NCI-H69 (cell line): ENCODE measurements at places on chromosomes 5 and 9.

DNA sequence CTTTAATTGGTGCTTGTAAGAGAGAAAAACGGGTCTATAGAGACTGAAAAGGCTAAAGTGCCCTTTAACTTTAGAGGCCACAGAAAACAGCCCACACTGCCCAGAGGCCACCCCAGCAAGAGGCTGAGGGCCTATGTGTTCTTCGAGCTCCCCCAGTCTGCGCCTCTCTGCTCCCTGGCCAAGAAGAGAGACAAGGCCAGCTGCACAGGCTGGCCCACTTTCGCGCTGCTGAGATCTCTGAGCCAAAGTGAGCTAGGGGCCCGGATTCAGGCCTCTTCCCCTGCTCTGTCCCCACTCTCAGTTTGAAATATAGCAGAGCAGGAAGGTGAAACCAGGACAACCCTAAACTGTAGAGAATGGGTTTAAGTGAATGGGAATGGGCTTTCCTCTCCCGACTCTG, 132.0 kb upstream of the TRIM32 start:
- DNase-seq, result peak; percentile 58

DNA sequence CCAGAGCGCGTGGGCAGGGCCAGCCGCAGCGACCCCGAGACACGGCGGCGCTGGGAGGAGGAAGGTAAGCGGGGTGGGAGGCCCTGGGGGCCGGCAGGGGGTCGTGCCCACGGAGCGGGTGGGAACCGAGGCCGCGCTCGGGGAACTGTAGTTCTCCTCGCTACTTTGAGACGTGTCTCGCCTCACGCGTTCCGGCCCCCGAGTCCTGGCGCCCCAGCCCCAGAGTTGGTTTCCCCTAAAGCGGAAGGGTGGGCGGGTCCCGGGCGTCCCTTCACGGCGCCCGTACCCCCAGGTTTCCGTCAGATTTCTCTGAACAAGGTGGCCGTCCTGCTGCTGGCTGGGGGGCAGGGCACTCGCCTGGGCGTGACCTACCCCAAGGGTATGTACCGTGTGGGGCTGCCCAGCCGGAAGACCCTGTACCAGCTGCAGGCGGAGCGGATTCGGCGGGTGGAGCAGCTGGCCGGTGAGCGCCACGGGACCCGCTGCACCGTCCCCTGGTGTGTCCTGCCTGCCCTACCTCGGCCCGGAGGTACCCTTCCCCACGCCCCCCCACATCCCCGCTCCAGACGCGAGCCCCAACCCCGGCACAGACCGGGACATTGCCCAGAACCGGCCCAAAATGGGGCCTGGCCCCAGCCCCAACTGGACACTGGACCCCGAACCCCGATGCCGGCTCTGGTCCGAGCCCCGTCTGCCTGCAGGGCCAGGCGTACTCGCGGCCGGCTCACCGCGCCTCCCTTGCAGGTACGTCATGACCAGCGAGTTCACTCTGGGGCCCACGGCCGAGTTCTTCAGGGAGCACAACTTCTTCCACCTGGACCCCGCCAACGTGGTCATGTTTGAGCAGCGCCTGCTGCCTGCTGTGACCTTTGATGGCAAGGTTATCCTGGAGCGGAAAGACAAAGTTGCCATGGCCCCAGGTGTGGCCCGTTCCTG, 709 bp downstream of the UAP1L1 start:
- DNase-seq, result peak; percentile 48

- DNase-seq, result no peak
These were observed 613 bp upstream of the COL15A1 start for GRCh38 chr9:98942906-98943681.

DNA sequence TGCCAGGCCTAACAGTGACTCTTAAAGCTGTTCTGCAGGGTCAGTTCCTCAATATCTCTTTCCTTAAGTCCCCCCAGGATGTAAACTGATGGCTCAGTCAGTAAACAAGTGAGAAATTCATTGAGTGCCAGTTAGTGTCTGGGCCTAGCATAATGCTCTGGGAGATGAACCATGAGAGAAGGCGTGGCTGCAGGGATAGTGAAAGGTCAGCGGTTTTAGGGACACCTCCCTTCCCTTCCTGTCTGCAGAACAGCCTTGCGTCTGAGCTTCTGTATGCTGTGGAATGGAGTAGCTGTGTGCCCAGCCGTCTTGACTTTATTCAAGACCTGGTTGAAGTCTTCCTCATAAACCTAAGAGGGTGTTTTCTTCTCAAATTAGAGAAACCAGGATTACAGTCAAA, 46.7 kb upstream of the DMRT3 start:
- no peak for DNase-seq

- no peak for DNase-seq
These were observed 11.2 kb downstream of the LIX1 start for GRCh38 chr5:97131139-97131710.

- DNase-seq, result no peak
These were observed 38.0 kb upstream of the SLC44A1 start for GRCh38 chr9:105206496-105206820.

- DNase-seq, result no peak
These were observed 401.9 kb upstream of the GRIA1 start for GRCh38 chr5:153088538-153088937.

DNA sequence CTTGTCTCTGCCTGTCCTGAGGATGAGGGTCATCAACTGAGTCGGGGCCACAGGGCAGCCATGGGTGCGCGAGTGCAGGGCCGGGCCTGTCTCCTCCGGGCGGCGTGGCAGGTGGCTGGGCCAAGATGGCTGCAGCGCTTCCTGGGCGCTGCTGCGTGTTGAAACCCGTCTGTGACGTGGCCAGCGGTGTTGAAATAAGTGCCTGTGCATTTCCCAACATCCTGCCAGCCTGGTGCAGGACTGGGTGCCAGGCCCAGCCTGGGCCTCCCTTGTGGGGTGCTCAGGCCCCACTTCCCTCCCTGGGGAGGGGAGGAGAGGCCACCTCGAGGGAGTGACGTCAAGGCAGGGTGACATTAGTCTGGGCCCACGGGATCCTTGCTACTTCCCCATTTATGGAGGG, 45.5 kb downstream of the RXRA start:
- DNase-seq, result no peak

GRCh38 chr9:98412101-98412842, 156.8 kb upstream of the TBC1D2 start:
- DNase-seq, result no peak

- DNase-seq, result no peak
These were observed 382.7 kb upstream of the CDH10 start for GRCh38 chr5:25027526-25027925.

DNA sequence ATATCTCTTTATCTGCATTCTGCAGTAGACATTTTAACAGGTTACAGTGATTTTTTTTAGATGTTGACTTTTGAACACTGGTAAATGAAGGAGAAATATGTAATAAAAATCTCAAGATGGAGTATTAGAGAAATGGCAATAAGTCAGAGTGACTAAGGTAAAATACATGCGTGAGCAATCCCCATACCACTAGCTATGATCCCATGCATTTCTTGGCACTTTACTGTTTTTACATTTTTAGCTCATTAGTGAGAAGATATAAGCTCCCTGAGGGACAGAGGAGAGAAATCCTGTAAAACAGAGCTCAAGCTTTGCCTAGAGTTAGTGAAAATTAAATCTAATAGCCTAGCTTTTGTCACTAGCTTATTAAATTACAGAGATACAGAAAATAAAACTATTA, 181.9 kb upstream of the TRPM3 start:
- DNase-seq, result no peak

DNA sequence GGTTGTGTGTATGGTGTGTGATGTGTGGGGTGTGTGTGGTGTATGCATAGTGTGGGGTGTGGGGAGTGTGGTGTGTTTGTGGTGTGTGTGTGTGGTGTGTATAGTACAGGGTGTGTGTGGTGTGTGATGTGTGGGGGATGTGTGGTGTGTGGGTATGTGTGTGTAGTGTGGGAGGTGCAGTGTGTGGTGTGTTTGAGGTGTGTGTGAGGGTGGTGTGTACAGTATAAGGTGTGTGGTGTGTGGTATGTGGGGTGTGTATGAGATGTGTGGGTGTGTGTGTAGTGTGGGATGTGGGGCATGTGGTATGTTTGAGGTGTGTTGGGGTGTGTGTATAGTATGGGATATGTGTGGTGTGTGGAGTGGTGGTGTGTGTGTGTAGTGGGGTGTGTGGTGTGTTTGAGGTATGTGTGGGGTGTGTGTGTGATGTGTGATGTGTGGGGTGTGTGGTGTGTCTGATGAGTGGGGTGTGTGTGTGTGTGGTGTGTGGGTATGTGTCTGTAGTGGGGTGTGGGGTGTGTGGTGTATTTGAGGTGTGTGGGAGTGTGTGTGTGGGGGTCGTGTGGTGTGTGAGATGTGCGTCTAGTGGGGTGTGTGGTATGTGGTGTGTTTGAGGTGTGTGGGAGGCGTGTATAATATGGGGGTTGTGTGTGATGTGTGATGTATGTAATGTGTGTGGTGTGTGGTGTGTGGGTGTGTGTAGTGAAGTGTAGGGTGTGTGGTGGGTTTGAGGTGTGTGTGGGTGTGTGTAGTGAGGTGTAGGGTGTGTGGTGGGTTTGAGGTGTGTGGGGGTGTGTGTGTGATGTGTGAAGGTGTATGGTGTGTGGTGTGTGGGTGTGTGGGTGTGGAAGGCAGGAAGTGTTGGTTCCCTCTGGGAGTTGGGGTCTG, 8.6 kb downstream of the ECSCR start:
- DNase-seq, result no peak

GRCh38 chr9:21060919-21061561, 16.7 kb downstream of the IFNB1 start:
- no peak for DNase-seq

DNA sequence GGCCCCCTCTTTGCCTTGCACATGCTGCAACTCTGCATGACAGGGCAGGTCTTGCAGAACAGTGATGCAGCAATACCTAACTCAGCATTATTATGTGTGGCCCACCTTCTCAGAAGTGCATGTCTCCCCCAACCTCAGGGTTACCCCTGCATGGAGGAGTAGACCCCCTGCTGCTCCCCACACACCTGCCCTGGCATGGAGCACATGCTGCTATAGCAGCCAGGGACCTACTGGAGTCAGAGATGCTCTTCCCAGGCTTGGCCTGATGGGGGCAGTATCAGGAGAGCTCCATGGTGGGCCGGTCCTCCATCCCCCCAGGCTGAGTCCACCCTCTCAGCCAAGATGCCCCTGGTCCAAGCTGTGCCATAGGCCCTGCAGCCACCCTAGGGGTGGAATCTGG, 13.2 kb upstream of the BOD1 start:
- peak; percentile 28 for DNase-seq

DNA sequence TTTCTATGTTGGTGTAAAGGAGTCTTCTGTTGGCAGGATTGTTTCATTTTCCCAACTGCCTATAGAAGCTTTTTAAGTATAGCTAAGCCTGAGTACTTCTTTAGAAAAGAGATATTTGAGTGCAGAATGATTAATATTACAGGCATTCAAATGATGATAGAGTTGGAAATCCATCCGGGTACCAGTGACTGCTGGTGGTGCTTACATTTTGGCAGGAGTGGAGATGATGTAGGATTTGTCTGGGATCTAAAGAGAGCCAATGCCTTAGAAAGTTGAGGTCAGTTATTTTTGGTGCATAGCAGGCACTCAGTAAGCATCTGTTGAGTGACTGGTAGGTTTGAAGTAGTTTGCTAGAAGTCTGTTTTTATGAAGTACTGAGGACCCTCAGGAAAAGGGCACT, 433.5 kb downstream of the DMAC1 start:
- DNase-seq, result no peak

GRCh38 chr5:178330791-178331404, 98.3 kb upstream of the PHYKPL start:
- no peak for DNase-seq

- DNase-seq, result no peak
These were observed 211.1 kb downstream of the DTWD2 start for GRCh38 chr5:118777189-118777736.

DNA sequence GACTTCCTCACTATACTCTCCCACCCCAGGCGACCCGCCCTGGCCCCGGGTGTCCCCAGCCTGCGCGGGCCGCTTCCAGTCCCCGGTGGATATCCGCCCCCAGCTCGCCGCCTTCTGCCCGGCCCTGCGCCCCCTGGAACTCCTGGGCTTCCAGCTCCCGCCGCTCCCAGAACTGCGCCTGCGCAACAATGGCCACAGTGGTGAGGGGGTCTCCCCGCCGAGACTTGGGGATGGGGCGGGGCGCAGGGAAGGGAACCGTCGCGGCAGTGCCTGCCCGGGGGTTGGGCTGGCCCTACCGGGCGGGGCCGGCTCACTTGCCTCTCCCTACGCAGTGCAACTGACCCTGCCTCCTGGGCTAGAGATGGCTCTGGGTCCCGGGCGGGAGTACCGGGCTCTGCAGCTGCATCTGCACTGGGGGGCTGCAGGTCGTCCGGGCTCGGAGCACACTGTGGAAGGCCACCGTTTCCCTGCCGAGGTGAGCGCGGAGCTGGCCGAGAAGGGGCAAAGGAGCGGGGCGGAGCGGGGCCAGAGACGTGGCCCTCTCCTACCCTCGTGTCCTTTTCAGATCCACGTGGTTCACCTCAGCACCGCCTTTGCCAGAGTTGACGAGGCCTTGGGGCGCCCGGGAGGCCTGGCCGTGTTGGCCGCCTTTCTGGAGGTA, 2.1 kb downstream of the CA9 start:
- DNase-seq, result peak; percentile 86

- no peak for DNase-seq
These were observed 3.2 kb downstream of the SH3RF2 start for GRCh38 chr5:145939540-145940065.

DNA sequence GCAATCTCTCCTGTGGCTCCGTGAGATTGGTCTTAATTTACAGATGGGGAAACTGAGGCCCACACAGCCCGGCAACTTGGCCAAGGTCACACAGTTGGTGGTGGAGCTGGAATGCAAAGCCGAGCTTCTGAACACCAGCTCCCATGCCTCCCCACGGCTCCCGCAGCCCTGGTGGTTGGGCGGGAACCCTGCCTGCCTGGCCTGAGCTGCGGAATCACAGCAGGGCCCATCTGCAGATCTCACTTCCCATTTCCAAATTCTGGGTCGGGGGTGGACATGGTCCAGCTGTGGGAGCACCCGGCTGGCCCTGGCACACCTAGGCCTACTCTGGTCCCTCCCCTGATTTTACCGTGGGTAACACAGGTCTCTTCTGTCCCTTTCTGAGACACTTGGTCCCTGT, 35.3 kb upstream of the PHYKPL start:
- no peak for DNase-seq

- no peak for DNase-seq
These were observed 25.2 kb downstream of the CCL28 start for GRCh38 chr5:43386960-43387362.

DNA sequence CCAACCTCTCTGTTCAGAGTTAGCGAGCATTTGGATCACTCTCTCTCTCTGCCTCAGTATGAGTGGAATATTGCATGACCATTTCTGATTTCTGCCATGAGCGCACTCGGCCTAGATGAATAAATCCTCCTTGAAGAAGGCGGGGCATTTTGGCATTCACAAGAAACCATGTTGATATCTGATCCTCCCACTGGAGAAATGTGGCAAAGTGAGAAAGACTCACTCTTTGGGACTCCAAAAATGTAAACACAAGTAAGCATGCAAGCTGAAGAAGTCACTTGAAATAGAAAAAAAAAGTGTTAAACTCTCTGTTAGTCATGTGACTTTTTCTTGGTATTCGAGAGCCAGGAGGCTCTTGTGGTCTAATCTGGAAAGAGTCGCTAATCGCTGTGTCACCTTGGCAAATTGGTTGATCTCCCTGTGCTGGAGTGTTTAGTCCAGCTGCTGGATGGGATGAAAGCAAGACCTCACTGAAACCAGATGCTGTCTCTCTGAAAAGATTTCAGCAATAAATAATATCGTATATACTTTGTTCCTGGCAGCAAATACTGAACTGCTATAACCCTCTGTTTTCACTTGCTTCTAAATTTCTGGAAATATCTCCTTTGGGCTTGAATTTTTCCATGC, 95.5 kb downstream of the GHR start:
- DNase-seq, result no peak
